ENCODE measurements at places on chromosomes 3 and 15.

- no peak for DNase-seq
Measured at GRCh38 chr15:27949089-27949488, 150.0 kb downstream of the OCA2 start.

GRCh38 chr15:75034615-75035014 is 11.2 kb downstream of the PPCDC start:
- DNase-seq, result no peak

- no peak for DNase-seq
Measured at GRCh38 chr15:73889053-73889761, 15.8 kb downstream of the TBC1D21 start.

DNA sequence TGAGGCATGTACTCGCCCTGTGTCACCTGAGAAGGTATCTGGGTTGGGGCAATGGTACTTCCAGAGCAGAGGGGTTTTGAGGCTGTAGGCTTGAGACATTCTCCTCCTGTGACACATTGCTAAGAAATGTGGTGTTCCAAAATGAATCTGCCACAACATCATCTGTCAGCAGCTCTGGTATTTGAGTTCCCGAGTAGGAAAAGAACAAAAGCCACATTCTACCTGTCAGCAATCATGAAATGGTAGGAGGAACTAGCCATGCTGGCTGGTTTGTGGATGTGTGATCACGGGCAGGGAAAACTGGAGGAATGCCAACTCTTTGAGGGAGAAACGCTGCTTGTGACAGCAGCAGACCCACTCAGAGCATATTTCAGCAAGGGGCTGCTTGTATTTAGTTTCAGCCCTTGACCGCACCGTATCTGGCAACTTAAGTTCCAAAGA is 579.4 kb upstream of the TBL1XR1 start:
- no peak for DNase-seq

- no peak for DNase-seq
Measured at GRCh38 chr3:172132159-172132586, 92.8 kb downstream of the FNDC3B start.

DNA sequence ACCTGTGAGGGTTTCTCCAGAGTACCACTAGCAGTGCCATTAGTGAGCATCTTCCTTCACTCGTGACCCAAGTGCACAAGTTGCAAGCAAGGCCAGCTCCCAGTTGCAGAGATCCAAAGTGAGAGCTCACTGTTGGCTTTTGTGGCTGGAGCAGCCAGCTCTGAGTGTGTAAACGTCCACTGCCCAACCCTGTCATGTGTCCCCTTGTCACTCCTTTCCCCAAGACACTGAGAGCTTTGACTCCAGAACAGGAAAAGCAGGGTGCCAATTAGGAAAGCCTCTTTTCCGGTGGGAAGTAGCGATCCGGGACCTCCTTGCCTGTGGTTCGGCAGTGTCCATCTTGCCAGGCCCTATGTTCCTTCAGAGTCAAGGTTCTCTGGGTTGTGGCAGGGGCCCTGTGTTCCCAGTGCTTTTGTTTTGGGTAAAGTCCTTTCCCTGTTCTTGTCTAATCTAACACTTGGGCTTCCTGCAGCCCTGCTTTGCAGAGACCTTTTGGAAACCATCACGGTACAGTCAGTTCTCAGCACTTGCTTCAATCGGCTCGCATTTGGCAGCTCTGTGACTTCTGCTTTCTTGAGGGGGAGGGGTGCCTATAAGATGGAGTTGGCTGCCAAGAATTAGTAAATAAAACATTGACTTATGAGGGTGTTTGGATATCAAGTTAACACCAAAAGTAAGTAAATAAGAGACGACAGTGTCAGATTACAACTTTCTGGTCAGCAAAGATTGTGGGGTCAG is 90.5 kb downstream of the DNASE1L3 start:
- DNase-seq, result no peak

- no peak for DNase-seq
Measured at GRCh38 chr3:170740726-170741591, 129.0 kb downstream of the RPL22L1 start.

DNA sequence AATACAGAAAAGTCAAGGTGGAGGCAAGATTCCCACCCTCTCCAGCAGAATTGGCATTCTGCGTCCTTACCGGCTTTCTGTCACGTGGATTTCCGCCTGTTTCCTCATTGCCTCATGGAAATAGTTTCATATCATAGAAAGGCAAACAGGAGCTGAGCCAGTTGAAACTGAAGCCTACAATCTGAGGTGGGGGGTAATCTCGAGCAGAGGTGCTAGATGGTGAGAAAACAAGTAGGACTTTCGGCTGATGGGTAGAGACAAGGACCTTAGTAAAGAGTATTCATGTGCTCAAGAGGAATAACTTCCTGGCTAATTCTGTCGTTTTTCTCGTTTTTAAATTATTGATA is 39.9 kb downstream of the LRCH3 start:
- DNase-seq, result no peak

DNA sequence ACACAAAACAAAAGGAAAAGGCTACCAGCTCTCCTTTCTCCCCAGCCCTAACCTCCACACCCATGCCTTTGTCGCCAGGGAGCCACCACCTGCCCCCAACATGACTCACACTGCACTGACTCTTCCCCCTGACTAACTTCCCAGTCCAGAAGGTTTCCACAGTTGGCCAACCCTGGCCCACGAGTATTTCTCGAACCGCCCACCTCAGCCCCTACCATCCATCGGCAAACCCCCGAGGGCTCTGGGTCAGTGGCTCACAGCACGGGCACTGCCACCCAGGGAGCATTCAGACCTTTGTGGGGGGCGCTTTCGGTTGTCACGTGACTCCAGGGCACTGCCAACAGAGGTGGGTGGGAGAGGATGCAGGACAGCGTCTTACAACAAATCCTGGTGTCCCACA is 152.3 kb downstream of the LRRC28 start:
- no peak for DNase-seq

- DNase-seq, result no peak
Measured at GRCh38 chr3:50815844-50816243, 141.1 kb downstream of the DOCK3 start.

GRCh38 chr3:182182531-182182968 is 470.8 kb downstream of the SOX2 start:
- no peak for DNase-seq

DNA sequence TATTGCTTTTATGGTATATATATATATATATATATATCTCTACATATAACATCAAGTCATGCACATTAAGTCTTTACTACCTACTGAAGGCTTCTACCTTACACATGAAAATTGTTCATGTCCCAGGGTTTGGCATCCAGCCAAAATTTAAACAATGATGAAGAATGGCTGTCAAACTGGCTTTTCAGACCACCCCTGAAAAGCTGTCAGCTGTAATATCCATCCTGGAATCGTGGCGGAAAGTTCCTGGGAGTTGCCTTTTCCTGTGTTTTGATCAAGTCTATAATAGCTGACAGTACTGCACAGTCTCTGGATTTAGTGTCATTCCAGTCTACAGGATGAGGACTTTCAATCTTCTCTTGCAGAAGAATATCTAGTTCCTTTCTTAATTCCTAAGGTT is 48.3 kb downstream of the DHX36 start:
- DNase-seq, result no peak

DNA sequence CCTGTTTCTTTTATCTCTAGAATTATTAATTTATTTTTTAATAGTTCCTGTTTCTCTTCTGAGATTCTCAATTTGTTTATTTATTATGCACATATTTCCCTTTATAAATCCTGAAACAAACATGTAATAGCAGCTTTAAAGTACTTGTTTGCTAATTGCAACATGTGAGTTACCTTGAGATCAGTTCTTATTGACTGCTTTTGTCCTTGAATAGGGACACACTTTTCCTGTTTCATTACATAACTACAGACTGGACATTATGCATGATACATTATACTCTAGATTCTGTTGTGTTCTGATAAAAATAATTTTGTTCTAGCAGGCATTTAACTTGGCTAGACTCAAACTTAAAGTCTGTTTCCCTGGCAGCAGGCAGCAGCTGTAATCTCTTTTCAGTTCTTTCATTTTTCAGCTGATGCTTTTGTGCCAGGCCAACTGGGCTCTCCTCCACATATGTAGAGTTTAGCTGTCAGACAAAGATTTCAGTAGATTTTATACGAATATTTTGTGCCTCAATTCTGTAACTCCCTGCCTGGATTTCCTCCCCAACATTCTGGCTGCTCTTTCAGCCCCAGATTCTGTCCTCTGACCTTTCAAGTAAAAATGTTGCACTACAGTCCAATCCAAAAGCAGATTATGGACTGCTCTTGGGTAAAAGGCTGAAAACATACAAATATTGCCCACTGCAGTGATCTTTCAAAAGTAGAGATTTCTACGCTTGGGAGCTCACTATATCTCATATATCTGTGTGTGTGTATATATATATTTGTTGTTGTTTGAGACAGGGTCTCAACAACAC is 41.9 kb downstream of the PCOLCE2 start:
- no peak for DNase-seq

All from neural crest cell (in vitro differentiated cells).